ENCODE measurements at places on chromosomes 11 and 22.

GRCh38 chr11:20881328-20882079, 212.1 kb downstream of the NELL1 start:
- no peak for DNase-seq

- DNase-seq: no peak
Measured at GRCh38 chr22:48710410-48710809, 1117.3 kb downstream of the BRD1 start.

GRCh38 chr11:103737747-103738146, 298.7 kb upstream of the DDI1 start:
- DNase-seq: no peak

GRCh38 chr11:68925611-68926010, 21.9 kb downstream of the IGHMBP2 start:
- DNase-seq: no peak

DNA sequence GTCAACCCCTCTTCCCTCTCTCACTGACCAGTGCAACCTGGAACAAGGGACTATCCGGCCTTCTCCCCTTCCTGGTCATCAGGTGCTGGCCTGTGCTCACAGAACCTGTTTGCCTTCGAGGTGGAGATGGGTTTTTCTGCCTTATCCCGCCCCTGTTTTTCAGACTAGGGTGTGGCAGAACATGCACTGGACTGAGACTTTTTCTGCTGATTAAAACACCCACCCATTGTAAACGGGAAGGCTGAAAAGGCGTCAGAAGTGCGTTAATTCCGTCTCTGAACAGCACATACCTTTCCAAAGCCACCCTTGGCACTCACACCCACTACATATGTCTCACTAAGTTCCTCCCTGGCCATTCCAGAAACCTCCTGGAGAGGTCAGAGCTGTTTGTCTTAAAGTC, 4.4 kb upstream of the B3GNT6 start:
- no peak for DNase-seq

- DNase-seq: no peak
Measured at GRCh38 chr22:48489551-48490499, 1337.8 kb downstream of the BRD1 start.

Measured in HepG2 (cell line).